ENCODE measurements at places on chromosomes 2 and 18. TPM values are rescaled to one million over a fixed set of nuclear protein-coding genes. Genes with fewer than 3 reads are reported as not detected.

The ZNF514 gene
- 9.7 TPM for total RNA-seq

GRCh38 chr2:64338910-64339500, 115.0 kb upstream of the LGALSL start:
- DNase-seq: peak; percentile 76

The RAD51AP2 gene
- not detected for total RNA-seq

DNA sequence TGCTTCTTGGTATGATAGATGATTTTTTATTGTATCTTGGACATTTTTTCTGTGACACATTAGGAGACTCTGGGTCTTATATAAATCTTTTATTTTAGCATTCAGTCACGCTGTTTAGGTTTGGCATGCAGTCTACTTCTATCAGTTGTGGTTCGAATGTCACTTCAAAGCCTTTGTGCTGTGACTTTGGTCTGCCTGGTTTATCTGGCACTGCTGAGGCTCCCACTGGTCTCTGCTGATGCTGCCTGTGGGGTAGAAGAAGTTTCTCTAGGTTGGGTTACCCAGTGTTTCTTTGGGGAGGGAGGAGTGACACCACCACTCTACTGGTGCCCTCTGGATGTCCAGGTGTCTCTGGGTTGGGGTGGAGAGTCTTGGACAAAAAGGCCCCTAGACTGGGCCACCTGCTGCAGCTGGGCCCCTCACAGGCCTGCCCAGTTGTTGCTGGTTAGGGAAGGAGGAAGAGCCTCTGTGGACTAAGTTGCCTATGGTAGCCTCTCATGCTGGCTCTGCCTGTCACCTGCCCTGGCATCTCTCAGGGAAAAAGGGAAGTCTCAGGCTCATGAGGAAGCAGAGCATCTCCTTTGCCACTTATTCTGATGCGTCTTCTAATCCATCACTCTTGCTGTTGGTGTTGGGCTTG, 115.4 kb upstream of the HS6ST1 start:
- no peak for DNase-seq

The FOSL2 gene
- 359 TPM for total RNA-seq

GRCh38 chr18:73688851-73689711, 458.6 kb downstream of the FBXO15 start:
- no peak for DNase-seq

The TFCP2L1 gene
- 0.22 TPM for total RNA-seq

DNA sequence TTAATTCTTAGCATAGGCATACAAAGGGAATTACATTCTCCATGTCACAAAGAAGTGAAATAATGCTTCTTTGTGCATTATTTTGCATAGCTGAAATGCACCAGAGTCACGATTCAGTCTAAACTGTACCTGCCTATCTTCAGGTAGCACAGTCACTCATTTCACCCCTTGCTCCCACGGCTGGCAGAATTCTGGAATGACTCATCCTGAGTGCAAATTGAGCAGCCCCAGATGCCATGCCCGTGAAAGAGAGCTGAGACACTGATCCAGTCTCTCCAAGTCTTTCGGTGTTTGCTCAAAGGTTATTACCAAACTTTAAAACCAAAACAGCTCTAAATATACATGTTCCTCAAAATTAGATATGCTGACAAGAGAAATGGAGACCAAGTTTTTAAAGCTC, 168.3 kb upstream of the POU3F3 start:
- no peak for DNase-seq

The CNPPD1 gene
- 41.0 TPM for total RNA-seq

DNA sequence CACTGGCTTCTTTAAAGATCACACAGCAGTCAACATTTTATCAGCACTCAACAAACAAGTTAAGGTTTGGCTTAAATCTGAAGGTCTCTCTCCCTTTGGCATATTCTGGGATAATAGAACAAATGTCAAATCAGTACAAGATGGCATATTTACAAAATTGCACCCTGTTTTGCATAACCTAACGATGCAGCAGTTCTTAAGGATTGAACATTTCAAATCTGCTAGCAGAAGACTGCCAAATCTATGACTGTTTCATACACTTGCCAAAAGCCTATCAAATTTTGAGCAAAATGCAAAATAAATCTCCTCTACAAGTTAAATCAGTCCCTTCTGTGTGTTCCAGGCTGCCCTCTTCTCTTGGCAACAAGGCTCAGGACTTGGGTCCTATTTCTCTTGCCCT, 73.6 kb downstream of the DPP4 start:
- no peak for DNase-seq

DNA sequence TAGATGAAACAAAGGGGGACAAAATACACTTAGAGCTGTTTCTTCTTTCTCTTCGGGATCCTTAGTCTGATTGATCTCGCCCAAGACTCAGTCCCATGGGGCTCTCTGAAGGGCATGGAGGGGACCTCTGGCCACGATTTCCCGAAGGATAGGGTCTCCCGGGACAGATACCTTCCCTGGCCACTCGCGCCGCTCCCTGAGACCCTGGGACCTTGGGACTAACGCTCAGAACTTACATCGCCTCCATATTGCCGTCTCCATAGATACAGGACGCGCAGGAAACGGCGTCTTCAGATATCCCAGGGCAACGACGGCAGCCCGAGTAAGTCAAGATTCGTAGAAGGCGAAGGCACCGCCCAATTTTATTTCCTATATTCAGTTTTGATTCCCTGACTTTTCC, at the start of gene CFAP65:
CFAP65 (minus strand) TSS at position 265 of the 400 bp plus-strand sequence. CDS start 2,468 bp downstream, outside the sequence.
- no peak for DNase-seq

DNA sequence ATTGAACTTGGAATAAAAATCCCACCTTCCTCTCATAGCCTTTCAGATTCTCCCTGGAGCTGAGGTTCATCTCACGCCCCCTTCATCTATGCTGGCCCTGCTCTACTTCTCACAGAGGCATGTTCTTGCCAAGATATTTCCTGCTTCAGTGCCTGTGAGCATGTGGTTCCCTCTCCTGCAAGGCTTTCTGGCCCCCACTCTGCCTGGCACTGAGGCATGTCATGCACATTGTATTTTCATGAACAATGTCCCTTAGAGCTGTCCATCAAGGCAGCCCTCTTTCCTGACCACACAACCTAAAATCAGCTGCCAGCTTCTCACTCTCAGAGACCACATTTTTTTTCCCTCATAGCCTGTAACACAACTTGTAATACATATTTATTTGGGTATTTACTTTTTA, 18.0 kb upstream of the HK2 start:
- no peak for DNase-seq

Data from CD8-positive, alpha-beta T cell (primary cell).